ENCODE measurements at places on chromosomes 2 and 18.
A peak's percentile ranks its signal among the peaks of the same experiment; 100 is the strongest.

DNA sequence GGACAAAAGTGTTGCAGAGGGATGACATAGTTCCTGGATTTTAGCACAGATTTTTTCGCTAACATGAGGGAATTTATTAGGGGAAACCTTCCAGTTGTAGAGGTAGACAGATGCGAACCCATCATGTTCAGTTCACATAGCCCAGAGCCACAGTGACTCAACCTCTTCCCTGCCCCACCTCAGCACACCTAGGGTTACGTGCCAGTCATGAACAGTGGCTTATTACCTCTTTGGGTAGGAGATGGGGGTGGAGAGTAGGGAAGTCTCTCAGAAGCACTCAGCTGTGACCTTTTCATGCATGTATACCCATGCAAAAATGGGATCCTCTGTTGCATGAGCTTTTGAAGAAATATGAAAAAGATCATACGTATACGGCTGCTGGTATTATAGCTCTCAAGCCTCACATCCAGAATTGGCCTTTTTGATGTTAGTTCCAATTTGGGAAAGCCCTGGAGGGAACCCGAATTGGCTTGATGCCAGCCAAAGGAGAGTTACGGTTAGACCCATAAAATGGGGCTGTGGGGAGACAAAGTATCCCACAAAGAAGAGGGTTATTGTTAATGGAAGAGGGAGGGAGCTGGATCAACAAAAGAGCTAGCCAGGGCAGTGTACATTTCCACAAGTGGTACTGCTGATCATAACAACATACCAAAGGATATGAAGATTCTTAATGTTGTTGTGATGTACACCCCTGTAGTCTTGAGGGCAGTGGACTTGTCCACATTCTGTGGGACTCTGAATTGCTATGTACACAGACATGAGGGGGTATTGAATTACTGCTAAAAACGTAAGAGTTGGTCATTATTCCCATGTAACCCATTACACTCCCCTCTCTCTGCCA lies 4.9 kb downstream of the TANC1 start:
- DNase-seq, result no peak

- no peak for DNase-seq
Measured at GRCh38 chr2:204003276-204003990, 66.9 kb downstream of the ICOS start.

- no peak for DNase-seq
Measured at GRCh38 chr2:172270278-172271079, 156.9 kb upstream of the ITGA6 start.

DNA sequence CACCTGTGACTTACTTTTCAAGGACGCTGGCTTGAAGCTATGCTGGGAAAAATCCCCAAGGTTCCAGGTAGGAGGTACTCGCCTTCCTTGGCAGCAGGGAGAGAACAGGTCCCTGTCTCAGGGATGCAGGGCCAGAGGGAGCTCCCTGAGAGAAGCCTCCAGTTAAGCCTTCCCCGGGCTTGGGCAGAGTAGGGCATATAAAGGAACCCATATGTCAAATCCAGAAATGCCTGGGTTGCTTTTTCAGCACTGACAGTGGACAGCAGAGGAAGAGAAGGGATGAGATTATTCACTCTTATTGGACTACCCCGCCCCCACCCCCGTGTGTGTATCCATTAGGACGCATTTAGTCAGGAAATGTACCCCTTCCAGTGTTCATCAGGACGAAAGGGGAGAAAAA lies 89.3 kb upstream of the TEX51 start:
- no peak for DNase-seq

DNA sequence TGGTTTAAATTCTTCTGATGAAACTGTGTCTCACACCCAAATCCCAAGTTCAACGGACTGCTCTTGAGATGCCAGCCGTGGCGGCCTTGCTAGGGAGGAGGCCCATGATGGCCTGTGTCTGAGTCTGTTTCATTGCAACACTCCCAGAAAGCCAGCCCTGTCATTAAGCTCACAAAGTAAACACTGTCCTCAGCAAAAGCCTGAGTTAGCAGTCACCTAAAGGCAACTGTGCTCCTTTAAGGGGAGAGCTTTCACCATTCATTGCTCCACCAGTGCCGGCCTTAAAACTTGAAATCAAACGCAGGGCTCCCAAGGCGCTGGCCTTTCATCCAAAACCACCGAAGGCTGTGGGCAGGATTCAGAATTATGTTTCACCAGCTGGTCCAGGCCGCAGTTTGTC lies 42.5 kb upstream of the PPP1CB start:
- no peak for DNase-seq

DNA sequence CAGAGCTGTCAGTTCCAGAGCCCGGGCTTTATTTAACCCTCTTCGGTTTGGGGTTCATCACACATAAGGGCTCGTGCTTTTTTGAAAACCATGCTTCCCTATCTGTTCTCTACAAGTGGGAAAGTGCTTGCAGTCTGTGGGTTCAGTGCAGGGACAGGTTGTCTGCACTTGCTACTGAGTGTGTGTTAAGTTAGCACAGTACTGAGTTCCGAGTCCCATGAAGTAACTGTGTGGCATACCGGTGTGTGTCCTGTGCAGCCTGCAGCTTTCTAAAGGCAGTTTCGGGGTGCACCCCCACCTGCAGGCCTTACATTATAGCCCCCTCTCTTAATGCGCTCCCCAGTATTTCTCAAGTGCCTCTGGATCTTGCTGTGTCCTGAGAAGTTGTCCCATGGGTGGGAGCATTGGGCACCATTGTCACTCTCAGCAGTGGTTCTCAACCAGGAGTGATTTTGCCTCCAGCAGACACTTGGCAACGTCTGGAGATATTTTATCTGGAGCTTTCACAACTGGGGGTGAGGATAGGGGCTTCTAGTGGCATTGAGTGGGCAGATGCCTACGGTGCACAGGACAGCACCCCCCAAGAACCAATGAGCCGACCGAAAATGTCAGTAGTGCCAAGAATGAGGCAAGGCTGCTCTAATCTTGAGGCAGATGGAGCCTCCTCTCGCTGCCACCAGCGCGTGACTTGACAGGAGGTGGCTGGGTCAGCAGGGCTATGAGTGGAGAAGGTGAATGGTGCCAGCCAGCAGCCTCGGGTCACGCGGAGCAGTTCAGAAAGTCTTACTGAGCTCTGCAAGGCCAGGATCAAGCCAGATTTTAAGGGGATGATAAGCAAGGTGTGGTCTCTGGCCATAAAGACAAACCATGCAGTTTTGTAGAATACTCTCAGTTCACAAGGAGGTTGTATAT lies 152.2 kb downstream of the SMAD7 start:
- DNase-seq, result no peak

DNA sequence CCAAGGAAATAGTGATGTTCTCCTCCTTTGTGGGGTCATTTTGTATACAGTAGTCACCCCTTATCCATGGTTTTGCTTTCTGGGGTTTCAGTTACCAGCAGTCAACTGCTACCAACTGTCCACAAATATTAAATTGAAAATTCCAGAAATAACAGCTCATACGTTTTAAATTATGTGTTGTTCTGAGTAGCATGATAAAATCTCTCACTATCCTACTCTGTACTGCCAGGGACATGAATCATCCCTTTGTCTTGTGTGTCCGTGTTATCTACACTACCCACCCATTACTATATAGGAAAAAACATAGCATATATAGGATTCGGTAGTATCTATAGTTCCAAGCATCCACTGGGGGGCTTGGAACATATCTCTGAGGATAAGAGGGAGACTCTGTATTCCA lies 120.9 kb upstream of the DCC start:
- no peak for DNase-seq

DNA sequence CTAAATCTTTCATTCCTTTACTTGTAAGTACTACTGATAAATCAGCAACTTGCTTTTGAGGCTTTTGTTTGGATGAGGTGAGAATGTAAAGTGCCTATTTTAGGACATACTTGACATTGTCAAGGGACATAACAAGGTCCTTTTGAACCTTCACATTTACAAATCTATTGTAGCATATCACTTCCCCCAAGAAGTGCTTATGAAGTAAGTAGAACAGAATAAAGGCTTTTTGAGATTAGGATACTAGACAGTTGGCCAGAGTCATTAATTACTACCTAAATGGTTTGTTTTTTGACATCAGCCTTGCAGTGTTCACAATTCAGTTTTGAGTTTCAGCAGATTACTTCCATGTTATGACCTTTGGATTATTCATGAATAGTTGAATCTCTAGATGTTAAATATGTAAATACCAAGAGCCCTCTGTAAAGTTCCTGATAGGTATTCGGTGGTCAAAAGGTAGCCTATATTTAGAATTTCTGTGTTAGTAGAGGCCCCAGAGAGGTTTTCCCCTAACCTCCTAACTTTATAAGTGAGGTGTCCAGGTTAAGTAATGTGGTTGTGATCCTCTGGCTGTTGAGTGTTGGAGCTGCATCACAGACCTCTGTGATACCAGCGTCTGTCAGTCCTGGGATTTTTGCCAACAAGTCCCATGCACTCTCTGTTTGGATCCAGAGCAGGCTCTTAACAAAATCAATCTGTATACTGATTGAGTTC lies 67.2 kb downstream of the LCLAT1 start:
- no peak for DNase-seq

DNA sequence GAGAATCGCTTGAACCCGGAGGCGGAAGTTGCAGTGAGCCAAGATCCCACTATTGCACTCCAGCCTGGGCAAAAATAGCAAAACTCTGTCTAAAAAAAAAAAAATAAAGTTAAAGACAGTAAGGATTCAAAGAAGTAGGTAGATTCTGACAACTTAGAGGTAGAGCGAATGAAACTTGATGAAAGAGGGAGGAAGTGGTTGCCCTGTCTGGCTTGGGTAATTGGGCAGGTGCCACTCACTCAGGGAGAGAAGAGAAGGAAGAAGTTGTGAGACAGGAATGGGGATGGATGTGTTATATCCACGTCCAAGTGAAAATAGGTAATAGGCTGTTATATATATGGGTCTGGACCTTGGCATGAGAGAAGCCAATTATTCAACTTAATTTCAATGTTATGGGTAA lies 26.3 kb downstream of the NDC80 start:
- DNase-seq, result no peak

- no peak for DNase-seq
Measured at GRCh38 chr2:217102956-217103355, 243.1 kb upstream of the TNP1 start.

DNA sequence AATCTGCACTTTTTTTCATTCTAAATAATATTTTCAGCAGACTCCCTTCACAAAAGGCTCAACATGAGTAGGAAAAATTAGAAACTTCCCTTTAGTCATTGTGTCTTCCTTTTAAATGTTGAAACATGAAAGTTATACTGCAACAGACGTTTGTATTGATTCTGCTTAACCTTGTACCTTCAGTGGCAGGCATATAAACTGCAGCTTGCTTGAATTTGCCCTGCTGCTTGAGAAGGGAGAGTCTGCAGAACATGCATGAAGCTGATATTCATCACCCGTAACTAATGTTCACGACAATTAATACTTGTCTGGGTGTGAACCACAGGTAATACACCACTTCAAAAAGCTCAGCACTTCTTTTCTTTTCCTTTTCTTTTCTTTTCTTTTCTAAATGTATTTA lies 294.7 kb upstream of the LRP1B start:
- DNase-seq, result no peak

DNA sequence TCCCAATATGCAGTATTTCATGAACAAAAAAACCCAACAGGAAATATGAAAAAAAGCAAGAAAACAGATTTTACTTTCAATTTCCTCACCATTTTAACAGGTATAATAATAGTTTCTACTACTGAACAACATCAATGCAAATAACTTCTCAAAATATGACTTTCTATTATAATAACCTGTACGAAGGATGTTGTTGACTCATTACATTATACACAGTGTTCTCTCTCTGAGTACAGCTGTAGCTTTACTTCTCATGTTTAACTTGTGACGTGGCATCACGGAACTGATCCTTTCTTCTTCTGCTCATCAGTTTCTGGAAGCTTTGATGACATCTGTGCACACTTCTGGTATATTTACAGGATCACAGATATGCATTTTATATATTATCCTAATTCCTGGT lies 40.0 kb downstream of the FAM228A start:
- no peak for DNase-seq

DNA sequence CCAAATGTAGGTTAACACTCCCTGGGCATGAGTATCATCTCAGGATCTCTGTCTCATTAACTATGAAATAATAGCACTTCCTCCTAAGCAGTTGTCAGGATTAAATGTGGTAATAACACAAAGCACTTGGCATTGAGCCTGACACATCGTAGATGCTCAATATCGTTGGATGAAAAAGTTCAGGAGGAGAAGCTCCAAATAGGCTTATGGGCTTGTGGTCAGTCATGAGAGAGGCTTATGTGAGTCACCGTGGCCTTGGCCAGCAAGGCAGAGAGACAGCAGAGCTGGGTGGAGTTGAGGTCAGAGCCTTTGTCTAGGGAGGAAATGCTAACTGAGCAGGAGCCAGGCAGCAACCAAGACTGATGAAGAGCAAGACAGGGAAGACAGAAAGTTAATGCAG lies 68.3 kb upstream of the PPM1B start:
- DNase-seq, result no peak

DNA sequence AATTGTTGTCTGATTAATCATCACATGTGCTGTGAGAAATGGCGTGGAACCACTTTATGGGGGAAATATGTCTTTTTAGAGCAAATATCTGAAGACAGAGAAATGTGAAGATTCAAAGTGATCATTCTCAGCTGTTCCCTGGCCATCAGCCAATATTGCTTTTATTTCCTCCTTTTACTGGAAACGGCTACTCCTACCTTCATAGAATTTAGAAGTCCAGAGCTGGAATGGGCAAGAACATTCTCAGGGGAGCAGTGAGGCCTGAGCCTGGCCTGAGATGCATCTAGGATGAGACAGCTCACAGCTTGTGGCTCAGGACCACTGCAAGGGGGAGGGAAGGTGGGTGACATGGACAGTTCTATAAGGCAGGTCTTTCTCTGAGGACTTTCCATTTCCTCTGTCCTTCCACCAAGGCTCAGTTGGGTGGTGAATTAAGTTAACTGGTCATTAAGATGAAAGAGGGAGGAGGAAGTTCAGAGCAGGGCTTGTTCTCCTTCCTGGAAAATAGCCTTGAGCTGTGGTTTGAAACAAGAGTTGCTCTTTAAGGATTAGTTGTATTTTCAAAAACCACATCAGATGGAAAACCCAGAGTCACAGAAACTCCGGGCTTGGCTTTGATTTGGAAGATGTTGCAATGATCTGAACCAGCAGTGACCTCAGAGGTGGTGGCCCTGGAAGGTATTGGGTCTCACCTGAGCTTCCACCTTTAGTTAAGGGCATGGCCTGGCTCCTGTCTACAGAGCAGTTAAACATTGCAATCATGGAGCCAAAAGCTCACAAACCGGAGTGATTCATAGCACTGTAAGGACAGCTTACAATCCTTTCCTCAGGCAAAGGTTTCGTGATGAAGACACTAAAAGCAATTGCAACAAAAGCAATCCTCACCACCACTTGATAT lies 144.3 kb downstream of the VAPA start:
- no peak for DNase-seq

- DNase-seq, result no peak
Measured at GRCh38 chr2:85472261-85472660, 53.7 kb downstream of the SH2D6 start.

- DNase-seq, result no peak
Measured at GRCh38 chr2:190267302-190267701, 52.3 kb downstream of the HIBCH start.

GRCh38 chr2:8488001-8488738 lies 193.7 kb upstream of the ID2 start:
- peak; percentile 47 for DNase-seq
